Activated T-helper 1 cell treated with anti-CD3 and anti-CD28 coated beads, Interleukin-12 subunit alpha, Interleukin-12 subunit beta, Interleukin-2, Interleukin-4 antibody, amounts not matched to agents 30 ng/mL and 10 ng/mL and 1 ng/mL, durations not matched to agents 14 hours and 24 hours and 36 hours (primary cell): ENCODE measurements at places on chromosomes 1 and 21. TPM values are rescaled to one million over a fixed set of nuclear protein-coding genes. Genes with fewer than 3 reads are reported as not detected.

Gene KCNE2
- not detected in 2 replicates for total RNA-seq

Gene TCHHL1
- not detected in 2 replicates for total RNA-seq

GRCh38 chr1:72623299-72623708, 341.0 kb upstream of the NEGR1 start:
- no peaks in the 10 kb centered on the region for H3K36me3 ChIP-seq
- no peak for DNase-seq
- H3K27me3 ChIP-seq: no peaks in the 10 kb centered on the region
- H3K27ac ChIP-seq: no peak overlapping the region

Gene MEGF6
- 1.2 and 2.1 TPM in 2 replicates for total RNA-seq

- H3K4me3 ChIP-seq: no peak overlapping the region
- no peaks in the 10 kb centered on the region for H3K36me3 ChIP-seq
- no peaks in the 10 kb centered on the region for H3K4me1 ChIP-seq
- H3K27ac ChIP-seq: no peak overlapping the region
- DNase-seq: no peak
- H3K27me3 ChIP-seq: no peaks in the 10 kb centered on the region
These were observed 69.0 kb downstream of the MAGI3 start for GRCh38 chr1:113459279-113459678.

DNA sequence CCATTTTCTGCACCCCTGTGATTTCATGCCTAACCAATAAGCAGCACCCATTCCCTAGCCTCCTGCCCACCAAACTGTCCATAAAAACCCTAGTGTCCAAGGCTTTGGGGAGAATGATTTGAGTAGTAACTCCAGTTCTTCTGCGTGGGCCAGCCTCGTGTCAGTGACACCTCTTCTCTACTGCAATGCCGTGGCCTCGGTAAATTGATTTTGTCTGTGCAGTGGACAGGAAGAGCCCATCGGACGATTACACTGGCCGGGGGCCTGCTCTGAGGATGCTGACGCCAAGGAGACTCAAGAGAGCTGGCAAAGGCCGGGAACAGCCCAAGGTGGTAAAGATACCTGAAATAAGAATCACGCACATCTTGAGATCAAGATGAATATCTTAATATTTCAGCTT, 29.3 kb downstream of the RSPH1 start:
- peaks cover 8% of the 10 kb centered on the region for H3K27me3 ChIP-seq
- peaks cover 54% of the 10 kb centered on the region for H3K4me1 ChIP-seq
- no peak overlapping the region for H3K4me3 ChIP-seq
- no peak overlapping the region for H3K27ac ChIP-seq

DNA sequence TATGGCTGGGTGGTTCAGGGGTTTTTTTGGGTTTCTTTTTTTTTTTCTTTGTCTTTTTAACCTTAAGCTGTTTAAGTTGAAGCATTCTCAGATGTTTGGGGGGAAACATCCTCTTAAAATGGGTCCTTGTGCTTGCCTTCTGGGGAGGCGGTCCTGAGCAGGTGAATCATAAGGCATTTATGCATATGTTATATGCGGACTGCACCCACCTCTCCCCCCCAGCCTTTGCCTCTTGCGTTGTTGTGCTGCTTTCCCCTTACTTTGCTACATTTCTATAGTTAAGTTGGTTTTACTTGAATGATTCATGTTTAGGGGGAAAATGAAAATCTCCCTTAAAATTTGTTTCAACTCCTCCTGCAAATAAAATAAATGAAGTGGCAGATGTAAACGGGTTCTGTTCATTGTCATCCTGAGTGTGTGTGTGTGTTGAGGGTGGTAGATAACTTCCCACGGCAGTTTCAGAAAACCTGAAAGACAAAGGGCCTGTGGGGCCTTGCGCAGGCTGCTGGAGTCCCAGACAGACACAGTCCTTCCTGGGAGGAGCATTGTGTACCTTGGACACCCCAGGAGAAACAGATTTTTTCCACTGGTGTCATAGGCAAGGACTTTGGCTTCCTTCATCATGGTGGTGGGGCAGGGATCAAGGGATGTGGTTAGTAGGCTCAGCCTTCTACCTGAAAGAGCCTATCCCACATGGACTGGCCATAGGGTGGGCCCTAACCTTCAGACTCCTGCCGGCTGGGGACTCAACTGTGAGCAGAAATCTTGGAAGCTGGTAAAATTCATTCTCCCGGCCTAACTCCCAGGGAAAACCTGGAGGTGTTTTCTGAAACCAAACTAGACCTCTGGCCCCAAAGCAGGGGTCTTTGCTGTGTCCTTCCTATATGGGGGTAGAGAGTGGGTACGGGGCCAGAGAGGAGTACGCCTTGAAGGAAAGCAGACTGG, 926 bp upstream of the SH3D21 start:
- H3K27me3 ChIP-seq: no peaks in the 10 kb centered on the region
- H3K4me3 ChIP-seq: peak overlapping the region; percentile 68
- DNase-seq: no peak
- H3K36me3 ChIP-seq: peaks cover 34% of the 10 kb centered on the region
- H3K27ac ChIP-seq: peak overlapping the region; percentile 74
- H3K4me1 ChIP-seq: peaks cover 44% of the 10 kb centered on the region

GRCh38 chr1:60151311-60151710, 77.7 kb upstream of the C1orf87 start:
- H3K36me3 ChIP-seq: no peaks in the 10 kb centered on the region
- no peaks in the 10 kb centered on the region for H3K4me1 ChIP-seq

DNA sequence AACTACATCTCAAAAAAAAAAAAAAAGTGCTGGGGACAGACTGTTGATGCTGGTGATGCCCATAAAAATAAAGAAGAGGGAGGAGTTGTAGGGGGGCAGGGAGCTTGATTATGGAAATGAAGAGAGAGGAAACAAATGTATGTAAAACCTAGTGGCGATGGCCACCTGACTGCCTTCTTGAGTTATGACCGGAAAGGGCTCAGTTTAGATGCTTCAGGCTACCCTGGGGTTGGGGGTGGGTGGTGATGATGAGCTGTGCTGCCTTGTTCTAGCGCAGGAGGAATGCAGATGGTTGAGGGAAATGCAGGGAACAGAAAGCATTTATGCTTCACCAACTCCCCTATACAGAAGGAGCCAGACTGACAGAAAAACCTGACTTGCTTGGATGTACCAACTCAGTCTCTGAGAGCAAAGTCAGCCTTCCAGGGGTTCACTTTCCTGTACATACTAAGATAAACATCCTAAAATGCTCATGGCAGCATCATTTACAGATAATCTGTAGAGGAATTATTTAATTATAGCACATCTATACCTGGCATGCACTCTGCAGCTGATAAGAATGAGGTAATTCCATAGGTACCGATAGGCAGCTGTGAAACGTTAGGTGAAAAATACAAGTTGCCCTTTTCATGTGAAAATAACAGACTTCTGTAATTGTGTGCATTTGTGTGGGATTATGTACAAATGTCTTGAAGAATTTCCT, 8.0 kb upstream of the BCAR3 start:
- peaks cover 35% of the 10 kb centered on the region for H3K27me3 ChIP-seq
- no peaks in the 10 kb centered on the region for H3K36me3 ChIP-seq
- no peak for DNase-seq
- no peaks in the 10 kb centered on the region for H3K4me1 ChIP-seq
- H3K4me3 ChIP-seq: no peak overlapping the region

Gene PADI6
- not detected in 2 replicates for total RNA-seq

- H3K36me3 ChIP-seq: no peaks in the 10 kb centered on the region
- no peak overlapping the region for H3K4me3 ChIP-seq
- peaks cover 3% of the 10 kb centered on the region for H3K27me3 ChIP-seq
- no peak overlapping the region for H3K27ac ChIP-seq
- no peaks in the 10 kb centered on the region for H3K4me1 ChIP-seq
- DNase-seq: no peak
These were observed 47.1 kb downstream of the ZNF697 start for GRCh38 chr1:119600976-119601375.

GRCh38 chr1:114522264-114522575, 11.2 kb upstream of the TRIM33 start:
- peaks cover 18% of the 10 kb centered on the region for H3K27me3 ChIP-seq
- H3K4me1 ChIP-seq: no peaks in the 10 kb centered on the region
- no peak overlapping the region for H3K4me3 ChIP-seq
- no peaks in the 10 kb centered on the region for H3K36me3 ChIP-seq
- no peak for DNase-seq
- H3K27ac ChIP-seq: no peak overlapping the region

Gene PRR9
- total RNA-seq: not detected in 2 replicates

DNA sequence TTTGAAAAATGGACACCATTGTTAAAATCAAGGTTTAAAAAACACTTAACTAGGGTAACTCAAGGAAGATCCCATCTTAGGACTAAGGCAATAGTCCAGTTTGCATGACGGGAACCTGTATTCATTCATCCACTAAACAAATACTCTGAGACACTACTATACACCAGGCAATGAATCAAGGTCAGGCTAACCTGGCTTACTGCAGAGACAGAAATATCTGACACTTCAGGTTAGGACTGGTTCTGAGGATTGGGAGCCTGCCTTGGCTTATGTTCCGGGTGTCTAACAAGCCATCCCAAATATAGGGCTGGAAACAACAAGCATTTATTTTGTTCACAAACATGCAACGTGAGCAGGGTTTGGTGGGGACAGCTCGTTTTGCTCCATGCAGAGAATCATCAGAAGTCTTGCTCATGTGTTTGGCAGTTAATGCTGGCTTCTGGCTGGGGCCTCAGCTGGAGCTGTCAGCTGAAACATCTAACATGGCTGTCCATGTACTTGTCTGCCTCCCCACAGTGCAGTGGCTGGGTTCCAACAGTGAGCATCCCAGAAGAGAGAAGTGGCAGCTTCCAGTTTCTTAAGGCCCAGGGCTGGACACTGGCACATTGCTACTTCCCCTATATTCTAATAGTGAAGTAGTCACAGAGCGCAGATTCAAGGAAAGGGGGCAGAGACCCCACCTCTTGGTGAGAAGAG, 37.0 kb upstream of the CAMK1G start:
- H3K4me3 ChIP-seq: no peak overlapping the region
- H3K27ac ChIP-seq: no peak overlapping the region
- H3K36me3 ChIP-seq: no peaks in the 10 kb centered on the region
- no peak for DNase-seq
- no peaks in the 10 kb centered on the region for H3K4me1 ChIP-seq
- H3K27me3 ChIP-seq: peaks cover 21% of the 10 kb centered on the region

GRCh38 chr21:36780861-36781260, 81.9 kb downstream of the SIM2 start:
- H3K27ac ChIP-seq: no peak overlapping the region
- no peak overlapping the region for H3K4me3 ChIP-seq
- no peaks in the 10 kb centered on the region for H3K36me3 ChIP-seq
- DNase-seq: no peak
- H3K27me3 ChIP-seq: no peaks in the 10 kb centered on the region

Gene RNU1-3
- 2,178 and 3,041 TPM in 2 replicates for total RNA-seq

Gene C1orf210
- total RNA-seq: not detected in 2 replicates

- peak; percentile 64 for DNase-seq
- peak overlapping the region; percentile 86 for H3K27ac ChIP-seq
- peaks cover 14% of the 10 kb centered on the region for H3K4me1 ChIP-seq
- H3K4me3 ChIP-seq: no peak overlapping the region
- no peaks in the 10 kb centered on the region for H3K36me3 ChIP-seq
- H3K27me3 ChIP-seq: no peaks in the 10 kb centered on the region
These were observed 5.4 kb upstream of the NEK2 start for GRCh38 chr1:211680752-211681327.

GRCh38 chr1:42368096-42368795, 12.3 kb upstream of the RIMKLA start:
- no peak overlapping the region for H3K4me3 ChIP-seq
- H3K27me3 ChIP-seq: peaks cover 17% of the 10 kb centered on the region
- H3K4me1 ChIP-seq: no peaks in the 10 kb centered on the region
- no peaks in the 10 kb centered on the region for H3K36me3 ChIP-seq
- DNase-seq: no peak
- H3K27ac ChIP-seq: no peak overlapping the region

Gene NHLH2
- not detected in 2 replicates for total RNA-seq

GRCh38 chr1:116984406-116985160, 17.0 kb upstream of the CD101 start:
- no peaks in the 10 kb centered on the region for H3K27me3 ChIP-seq
- H3K4me3 ChIP-seq: no peak overlapping the region
- H3K27ac ChIP-seq: no peak overlapping the region
- peaks cover 40% of the 10 kb centered on the region for H3K4me1 ChIP-seq
- DNase-seq: no peak

Gene PRRX1
- not detected in 2 replicates for total RNA-seq

Gene TUFT1
- total RNA-seq: 1.9 and 2.3 TPM in 2 replicates

DNA sequence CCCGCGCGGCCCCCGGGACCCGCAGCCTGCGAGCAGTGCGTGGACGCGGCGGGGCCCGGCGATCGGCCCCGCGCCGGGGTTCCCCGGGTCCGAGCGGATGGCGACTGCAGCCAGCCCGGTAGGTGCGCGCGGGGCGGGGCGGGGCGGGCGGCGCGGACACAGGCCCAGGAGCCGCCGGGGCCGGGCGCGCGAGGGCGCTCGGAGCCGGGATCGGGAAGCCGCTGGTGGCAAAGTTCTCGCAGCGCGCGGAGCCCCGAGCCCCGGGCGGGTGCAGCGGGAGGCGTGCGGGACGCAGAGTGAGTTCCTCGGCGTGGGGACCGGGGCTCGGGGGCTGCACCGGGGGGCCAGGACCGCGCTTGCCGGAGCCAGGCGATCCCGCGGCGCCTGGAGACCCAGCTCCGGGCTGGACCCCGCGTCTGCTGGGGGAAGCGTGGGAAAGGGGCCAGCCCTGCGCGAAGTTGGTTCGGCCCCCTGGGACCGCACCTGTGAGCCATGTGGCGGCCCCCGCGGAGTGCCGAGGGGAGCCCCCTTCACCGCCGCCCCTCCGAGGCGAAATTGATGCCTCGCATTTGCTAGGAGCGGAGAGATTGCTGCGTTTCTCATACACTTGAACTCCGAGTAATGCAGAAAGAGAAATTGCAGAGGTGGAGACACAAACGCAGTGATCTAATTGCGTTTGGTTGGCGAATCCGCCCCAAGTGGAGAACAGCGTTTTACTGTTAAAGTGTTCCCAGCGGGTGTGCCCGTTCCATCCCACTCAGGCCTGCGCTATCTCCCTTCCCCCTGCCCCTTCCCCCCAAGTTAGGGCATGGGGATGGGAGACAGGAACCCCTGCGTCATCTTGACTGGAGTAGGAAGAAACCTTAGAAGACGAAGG, 228.9 kb upstream of the TMEM51 start:
- no peak overlapping the region for H3K27ac ChIP-seq
- H3K36me3 ChIP-seq: no peaks in the 10 kb centered on the region
- H3K4me1 ChIP-seq: peaks cover 5% of the 10 kb centered on the region
- peaks cover 31% of the 10 kb centered on the region for H3K27me3 ChIP-seq
- no peak for DNase-seq
- H3K4me3 ChIP-seq: peak overlapping the region; percentile 54

DNA sequence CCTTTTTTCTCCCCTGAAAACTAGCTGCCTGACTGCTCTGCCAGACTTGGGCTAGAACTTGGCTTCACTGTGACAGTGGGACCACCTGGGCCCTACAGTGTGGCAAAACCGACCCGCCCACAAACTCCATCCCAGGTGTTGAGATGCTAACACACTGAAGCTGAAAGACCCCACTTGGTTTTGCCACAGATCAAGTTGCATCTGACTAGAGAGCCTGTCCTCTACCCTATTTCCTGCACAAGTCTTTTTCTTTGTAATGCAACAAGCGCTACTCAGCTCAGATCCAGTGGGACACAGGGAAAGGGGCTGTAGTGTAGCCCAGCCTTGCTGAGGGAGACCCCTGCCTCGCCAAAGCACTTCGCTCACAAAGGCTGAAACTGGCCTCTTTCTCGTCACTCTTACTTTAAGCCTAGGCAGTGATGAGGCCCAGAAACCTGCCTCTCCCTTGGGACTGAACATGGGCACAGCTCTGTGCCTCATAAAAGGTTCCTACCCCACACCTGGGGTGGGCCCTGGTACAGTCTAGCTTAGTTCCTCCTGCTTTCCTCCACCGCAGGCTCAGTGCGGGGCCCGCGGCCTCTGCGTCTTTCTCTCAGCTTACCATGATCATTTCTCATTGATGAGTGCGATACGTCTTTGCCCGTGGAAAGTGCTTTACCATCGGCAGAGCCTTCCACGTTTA, 9.7 kb downstream of the ALPL start:
- H3K27ac ChIP-seq: no peak overlapping the region
- peaks cover 7% of the 10 kb centered on the region for H3K27me3 ChIP-seq
- no peak overlapping the region for H3K4me3 ChIP-seq
- H3K36me3 ChIP-seq: no peaks in the 10 kb centered on the region
